Stimulated activated CD4-positive, alpha-beta T cell treated with anti-CD3 and anti-CD28 coated beads, TNF-alpha, amount 100 ng/mL, for 4 hours (primary cell): ENCODE measurements at places on chromosomes 1 and 21.

- DNase-seq: no peak
These were observed 438.0 kb upstream of the VAMP3 start for GRCh38 chr1:7333094-7333493.

DNA sequence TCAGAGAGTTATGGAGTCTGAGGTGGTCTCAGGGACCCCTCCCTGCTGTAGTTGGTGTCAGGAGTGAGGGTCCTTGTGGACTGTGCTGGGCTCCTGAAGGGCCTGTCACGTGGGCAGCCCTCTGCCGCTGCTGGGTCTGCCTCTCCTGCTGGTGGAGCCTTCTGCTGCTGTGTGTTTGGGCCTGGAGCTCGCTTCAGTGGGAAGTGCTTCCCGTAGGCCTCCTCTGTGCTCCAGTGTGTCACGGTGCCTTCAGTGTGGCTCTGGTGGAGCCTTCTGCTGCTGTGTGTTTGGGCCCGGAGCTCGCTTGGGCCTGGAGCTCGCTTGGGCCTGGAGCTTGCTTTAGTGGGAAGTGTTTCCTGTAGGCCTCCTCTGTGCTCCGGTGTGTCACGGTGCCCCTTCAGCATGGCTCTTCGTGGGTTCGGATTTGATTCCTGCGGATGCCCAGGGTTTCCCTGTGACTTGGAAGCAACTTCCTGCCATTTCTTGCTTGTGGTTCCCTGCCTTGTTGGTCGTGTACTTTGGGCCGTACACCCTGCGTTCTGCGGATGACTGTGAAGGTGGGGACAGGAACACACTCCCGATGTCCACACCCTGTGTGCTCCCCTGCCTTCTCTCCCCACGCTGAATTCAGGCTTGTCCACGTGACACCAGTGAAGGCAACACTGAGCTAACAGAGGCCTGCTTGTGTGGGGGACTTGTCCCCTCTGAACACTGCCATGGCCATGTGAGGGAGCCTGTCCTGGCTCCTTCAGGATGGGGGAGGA, 19.5 kb downstream of the C1orf174 start:
- no peak for DNase-seq

DNA sequence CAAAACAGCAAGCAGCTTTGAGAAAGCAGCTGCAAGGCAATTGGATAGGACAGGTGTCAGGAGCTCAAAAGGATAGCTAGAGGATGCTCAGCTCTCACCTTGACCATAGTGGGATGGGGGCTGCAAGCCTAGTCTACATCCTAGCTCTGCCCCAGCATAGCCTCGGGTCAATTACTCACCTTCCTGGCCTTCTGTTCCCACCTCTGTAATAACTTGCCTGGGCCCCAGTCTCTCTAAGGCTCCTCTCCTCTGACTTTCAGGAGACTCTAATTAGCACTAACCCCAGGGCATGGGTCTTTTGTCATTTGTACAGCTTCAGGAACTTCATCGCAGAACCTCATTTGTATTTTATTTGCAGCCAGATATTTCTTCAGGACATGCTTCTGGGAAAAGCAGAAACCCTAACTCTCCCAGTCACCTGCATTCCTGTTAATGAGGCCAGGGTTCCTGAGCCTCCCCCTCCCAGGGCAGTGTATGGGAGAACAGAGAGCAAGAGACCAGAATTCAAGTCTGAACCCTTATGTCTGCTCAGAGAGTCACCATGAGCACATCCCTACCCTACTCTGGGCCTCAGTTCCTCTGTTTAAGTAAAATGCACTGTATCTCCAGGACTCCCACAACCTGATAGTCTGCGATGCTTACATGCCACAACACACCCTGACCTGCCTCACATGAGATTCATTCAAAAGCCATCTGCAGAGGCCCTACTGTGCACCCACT, 108.1 kb downstream of the MATN1 start:
- DNase-seq: no peak

DNA sequence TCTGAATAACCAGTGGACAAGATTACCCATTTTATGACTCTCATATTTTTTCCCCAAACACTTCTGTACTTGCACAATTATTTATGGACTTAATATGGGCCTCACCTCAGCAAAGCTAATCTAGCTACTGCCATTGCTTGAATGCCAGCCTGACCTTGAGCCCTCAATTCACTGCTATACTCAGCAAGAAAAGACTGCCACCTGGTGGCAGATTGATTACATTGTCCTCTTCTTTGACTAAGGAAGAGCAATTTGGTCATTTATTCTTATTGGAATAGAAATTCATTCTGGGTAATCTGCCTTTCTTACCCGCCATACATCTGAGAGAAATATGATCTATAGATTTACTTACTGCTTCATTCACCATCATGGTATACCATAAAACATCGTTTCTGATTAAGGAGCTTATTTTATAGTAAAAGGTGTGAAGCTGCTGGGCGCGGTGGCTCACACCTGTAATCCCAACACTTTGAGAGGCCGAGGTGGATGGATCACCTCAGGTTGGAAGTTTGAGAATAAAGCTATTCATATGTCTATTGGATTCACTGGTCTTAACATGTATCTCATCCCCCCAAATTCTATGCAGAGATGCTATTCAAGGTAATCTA, 32.9 kb upstream of the DIPK1A start:
- DNase-seq: no peak

DNA sequence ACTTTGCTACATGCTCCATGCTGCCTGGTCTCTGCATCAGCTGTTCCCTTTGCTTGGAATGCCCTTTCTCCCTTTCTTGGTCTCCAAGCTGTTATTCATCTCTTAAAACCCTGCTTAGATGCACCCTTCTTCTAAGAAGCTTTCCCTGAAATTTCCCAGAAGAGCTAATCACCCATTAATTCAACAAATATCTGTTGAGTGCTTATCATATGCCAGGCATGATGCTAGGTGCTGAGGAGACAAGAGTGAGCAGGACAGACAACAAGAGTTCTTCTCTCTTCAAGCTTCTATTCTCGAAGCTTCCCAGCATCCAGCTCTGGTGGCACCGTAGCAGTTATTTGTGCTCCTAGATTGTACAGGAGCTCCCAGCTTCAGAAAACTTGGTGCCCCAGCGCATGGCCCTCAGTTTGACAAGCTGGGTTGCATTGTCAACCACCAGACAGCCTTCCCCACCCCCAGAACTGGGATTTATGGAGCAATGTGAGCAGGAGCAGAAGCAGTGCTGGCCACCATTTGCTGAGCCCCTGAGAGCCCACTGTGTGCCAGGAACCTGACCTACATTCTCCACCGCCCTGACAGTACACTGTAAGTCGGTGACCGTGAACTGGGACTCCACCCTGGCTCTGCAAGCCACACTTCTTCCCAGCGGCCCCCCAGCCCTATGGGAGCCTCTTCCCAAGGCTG, 68.0 kb upstream of the ACOT11 start:
- no peak for DNase-seq

DNA sequence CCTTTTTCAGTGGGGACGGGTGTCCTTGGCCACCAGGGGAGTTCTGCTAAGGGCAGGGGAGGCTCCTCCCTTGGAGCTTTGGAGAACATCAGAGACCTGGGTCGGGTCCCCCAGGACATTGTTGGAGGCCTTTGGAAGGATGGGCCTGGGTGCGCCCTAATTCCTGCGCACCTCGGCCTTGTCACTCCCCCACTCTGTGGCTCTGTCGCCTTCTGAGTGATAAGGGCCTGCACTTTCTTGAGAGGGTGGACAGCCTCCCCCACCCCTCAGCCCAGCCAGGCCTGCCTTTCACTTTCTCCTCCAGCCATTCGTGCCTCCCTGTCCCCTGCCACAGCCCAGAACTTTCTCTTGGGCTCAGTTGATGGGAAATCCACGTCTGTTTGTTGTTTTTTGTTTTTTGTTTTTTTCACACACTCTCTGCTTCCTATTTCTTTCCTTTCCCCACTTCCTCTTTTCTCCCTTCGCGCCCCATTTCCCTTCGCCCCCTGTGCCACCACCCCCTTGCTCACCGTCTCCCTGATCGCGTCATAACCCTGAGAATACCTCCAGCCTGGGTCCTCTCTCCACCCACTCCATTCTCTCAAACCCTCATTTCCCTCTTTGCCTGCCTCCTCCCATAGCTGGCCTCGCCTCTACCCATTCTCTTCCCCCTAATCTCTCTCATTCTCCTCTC, 85.6 kb downstream of the PAX7 start:
- no peak for DNase-seq
